ENCODE measurements at places on chromosomes 4 and X. TPM values are rescaled to one million over a fixed set of nuclear protein-coding genes. Genes with fewer than 3 reads are reported as not detected.
A peak's percentile ranks its signal among the peaks of the same experiment; 100 is the strongest.

COX7B2 gene
- not detected for total RNA-seq

SCRG1 gene
- total RNA-seq: 0.41 TPM

SSX4B gene
- not detected for total RNA-seq

SPANXA1 gene
- not detected for total RNA-seq

PCDH19 gene
- total RNA-seq: 0.38 TPM

TMSB15C gene
- total RNA-seq: 0.27 TPM

CEP135 gene
- total RNA-seq: 2.5 TPM

GLUD2 gene
- total RNA-seq: 1.5 TPM

CSAG2 gene
- not detected for total RNA-seq

REPS2 gene
- total RNA-seq: 7.6 TPM

GRCh38 chr4:42348247-42348646 lies 49.0 kb upstream of the SHISA3 start:
- DNase-seq: no peak

DNA sequence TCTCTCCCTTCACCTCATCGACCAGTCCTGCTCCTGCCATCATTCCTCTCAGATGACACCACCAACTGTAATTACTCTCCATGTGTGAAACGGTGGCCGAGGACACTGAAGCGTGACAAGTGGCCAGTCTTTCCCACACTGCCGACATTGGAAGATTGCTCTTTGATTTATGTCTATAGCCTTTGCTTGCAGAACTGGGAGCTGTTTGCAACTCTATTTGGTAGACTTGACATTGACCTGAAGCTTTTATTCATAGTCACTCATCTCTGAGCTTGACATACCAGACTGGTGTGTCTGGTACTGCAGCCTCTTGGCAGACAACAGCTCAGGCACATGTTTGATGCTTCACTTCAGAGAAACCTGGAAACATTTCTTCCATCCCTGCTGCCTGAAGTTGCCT lies 121.8 kb upstream of the GALNT7 start:
- DNase-seq: no peak

DNA sequence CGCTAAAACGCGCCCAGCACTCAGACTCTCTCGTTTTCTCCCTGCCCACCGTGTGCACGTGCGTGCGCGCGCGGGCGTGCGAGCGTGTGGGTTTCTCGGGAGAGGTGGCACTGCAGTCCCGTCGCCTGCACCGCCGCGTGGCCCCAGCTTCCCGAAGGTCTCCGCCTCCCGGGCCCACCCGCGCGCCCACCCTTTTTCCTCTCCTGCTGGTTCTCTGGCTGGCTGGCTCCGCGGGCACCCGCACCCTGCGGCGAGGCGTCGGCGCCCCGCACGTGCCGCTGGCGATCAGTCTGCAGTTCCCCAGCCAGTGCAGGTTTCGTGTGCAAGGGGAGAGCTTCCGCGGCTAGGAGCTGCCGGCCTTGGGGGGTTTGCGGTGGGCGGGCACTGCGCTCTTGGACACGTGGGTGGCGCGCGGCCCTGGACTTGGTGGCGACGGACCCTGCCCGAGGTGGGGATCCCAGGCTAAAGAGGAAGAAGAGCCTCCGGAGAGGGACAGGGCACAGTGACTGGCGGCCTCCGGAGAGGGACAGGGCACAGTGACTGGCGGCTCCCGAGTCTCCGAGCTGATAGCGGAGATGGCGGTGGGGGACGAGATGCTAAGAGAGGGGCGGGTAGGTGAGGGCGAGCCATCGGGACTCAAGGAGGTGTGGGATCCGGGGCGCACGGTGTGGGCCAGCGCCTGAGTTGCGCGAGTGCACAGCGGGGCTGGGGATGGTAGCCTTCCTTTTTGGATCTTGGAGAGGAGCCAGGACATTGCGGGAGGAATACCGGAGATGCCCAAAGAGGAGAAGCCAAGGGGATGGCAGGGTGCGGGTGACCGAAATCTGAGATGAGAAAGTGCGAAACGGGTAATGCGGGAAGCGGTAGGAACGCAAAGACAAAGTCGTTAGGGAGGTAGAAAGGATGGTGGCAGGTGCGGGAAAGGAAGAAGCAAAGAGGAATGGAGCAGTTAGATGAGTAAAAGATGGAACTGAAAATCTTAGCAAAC lies at the start of gene FAM184B:
FAM184B (minus strand) TSS at position 322 of the 988 bp plus-strand sequence. CDS start 322 bp downstream, outside the sequence.
- no peak for DNase-seq

DNA sequence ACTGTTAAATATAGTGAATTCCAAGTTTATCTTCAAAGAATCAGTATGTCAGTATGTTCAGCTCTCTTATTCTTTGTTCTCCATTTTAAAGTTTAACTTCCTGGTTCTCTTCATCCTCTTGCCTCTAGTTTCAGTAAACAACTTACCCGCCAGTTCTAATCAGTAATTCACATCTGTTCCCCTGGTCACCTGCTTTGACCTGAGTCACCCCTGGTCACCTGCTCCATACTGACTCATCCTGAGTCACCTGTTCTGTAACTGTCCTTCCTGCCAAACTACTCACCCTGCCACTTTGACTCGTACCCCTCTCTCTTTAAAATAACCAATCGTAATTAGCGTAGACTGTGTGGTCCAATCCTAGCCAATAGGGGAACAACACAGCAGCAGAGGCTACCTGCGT lies 992.7 kb upstream of the HS3ST1 start:
- DNase-seq: no peak

DNA sequence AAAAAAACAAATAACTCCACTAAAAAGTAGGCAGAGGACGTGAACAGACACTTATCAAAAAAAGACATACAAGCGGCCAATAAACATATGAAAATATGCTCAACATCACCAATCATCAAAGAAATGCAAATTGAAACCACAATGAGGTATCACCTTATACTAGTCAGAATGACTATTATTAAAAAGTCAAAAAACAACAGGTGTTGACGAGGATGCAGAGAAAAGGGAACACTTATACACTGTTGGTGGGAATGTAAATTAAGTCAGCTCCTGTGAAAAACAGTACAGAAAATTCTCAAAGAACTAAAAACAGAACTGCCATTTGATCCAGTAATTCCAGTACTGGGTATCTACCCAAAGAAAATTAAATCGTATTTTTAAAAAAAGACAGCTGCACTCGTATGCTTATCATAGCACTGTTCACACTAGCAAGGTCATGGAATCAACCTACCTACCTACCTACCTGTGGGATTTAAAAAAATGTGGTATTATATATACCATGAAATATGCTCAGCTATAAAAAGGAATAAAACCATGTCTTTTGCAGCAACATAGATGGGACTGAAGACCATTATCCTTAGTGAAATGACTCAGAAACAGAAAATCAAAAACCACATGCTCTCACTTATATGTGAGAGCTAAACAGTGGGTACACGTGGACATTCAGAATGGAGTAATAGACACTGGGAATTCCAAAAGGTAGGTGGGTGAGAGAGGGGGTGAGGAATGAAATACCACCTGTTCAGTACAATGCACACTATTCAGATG lies 24.8 kb upstream of the PTPN13 start:
- DNase-seq: no peak

- no peak for DNase-seq
Measured at GRCh38 chr4:107857741-107858140, 33.0 kb downstream of the SGMS2 start.

GRCh38 chrX:40877887-40878286 lies 142.5 kb upstream of the MED14 start:
- DNase-seq: no peak

DNA sequence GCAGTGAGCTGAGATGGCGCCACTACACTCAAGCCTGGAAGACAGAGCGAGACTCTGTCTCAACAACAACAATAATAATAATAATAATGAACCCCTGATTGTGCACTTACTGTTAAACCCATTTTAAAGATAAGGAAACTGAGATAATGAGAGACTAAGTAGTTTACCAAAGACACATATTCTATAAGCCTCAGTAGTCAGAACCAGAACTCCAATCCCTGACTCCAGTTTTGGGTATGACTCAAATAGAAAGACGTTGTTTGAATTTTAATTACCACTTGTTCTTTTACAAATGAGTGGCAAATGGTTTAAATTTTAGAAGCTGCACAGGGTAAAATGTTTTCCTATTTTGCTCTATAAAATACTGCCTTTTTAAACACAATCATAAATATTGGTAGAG lies 37.4 kb downstream of the ACSL4 start:
- no peak for DNase-seq

GRCh38 chr4:25970226-25970675 lies 56.2 kb downstream of the SMIM20 start:
- peak; percentile 34 for DNase-seq

GRCh38 chr4:86908251-86908657 lies 16.0 kb upstream of the C4orf36 start:
- no peak for DNase-seq

DNA sequence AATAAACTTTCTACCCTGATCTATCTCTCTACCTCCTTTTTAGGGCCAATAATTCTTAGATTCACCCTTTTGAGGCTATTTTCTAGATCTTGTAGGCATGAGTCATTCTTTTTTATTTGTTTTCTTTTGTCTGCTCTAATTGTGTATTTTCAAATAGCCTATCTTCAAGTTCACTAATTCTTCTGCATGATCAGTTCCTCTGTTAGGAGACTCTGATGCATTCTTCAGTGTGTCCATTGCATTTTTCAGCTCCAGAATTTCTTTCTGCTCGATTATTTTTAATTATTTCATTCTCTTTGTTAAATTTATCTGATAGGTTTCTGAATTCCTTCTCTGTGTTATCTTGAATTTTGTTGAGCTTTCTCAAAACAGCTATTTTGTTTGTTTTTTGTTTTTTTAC lies 11.3 kb downstream of the CXorf58 start:
- no peak for DNase-seq

GRCh38 chrX:131778269-131779218 lies 234.7 kb downstream of the OR13H1 start:
- no peak for DNase-seq

DNA sequence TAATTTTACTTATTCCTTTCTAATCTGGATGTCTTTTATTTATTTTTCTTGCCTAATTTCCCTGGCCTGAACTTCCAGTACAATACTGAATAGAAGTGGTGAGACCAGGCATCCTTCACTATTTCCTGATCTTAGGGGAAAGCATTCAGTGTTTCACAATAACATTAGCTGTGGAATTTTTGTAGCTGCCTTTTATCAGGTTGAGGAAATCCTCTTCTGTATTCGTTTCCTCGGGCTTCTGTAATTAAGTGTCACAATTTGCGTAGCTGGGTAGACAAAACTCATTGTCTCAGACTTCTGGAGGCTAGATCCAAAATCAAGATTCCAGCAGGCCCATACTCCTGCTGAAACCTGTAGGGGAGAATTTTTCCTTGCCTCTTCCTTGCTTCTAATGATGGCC lies 598.4 kb upstream of the FTHL17 start:
- no peak for DNase-seq

DNA sequence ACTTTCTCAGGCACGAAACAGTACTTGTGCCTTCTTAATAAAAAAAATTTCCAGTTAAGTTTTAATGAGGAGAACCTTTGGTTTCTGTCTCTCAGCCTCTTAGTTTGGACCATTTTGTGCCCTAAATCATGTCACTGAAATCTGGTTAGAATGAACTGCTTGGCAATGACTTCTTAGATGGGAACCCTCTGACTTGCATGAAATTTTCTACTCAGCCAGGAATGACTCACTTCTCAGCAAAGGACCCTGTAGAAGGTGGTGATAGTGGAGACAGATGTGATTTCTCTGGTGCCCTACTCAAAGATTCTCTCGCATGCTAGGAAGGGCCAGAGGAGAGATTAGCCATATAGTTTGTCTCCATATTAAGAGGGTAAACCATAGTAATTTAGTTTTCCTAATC lies 50.5 kb downstream of the RASL11B start:
- no peak for DNase-seq

Measured in left ventricle myocardium inferior (tissue), 1 donor.